Pancreas (tissue), 10 donors: ENCODE measurements at places on chromosomes 3 and 15.

- no peak for DNase-seq
Measured at GRCh38 chr3:176579711-176580185, 617.5 kb downstream of the TBL1XR1 start.

GRCh38 chr15:83445643-83446042 is 1.5 kb upstream of the SH3GL3 start:
- no peak for DNase-seq

- DNase-seq, result no peak
Measured at GRCh38 chr3:146881356-146881755, 276.2 kb upstream of the PLSCR5 start.

- no peak for DNase-seq
Measured at GRCh38 chr3:134328846-134329245, 45.4 kb downstream of the AMOTL2 start.

DNA sequence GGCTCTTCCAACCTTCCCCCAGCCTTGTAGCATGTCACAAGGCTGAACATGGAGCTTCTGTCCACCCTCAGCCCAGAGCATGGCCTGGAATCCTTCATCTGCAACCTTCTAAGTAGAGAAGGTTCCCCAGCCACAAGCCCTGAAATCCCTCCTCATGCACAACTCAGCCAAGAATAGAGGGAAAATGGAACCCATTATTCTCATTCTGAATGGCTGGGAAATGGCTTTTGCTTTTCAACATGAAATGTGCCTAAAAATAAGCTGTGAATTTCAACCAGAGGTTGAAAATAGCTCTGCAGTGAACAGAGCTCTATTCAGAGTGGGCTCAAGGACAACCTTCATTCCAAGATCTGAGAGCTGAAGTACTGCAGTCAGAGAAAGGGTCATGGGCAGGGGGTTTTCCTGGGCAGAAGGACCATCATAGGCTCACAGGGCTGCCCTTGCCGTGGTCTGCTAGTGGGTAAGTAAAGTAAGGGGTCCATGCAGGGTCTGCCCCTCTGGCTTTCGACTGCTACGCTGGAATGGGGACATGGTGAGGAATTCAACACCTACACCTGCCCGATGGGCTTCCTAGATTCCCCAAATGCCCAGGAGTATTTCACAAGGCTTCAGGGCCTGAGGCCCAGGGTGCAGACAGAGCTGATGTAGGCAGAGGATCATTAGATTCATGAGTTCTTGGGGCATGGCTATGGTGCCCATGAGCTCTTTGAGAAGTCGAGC is 35.9 kb downstream of the POC1A start:
- DNase-seq, result no peak

- DNase-seq, result no peak
Measured at GRCh38 chr3:52841211-52841980, 6.6 kb upstream of the MUSTN1 start.

GRCh38 chr15:85415783-85416182 is 35.4 kb downstream of the AKAP13 start:
- DNase-seq, result no peak

GRCh38 chr3:189674249-189674913 is 43.2 kb downstream of the TP63 start:
- no peak for DNase-seq

DNA sequence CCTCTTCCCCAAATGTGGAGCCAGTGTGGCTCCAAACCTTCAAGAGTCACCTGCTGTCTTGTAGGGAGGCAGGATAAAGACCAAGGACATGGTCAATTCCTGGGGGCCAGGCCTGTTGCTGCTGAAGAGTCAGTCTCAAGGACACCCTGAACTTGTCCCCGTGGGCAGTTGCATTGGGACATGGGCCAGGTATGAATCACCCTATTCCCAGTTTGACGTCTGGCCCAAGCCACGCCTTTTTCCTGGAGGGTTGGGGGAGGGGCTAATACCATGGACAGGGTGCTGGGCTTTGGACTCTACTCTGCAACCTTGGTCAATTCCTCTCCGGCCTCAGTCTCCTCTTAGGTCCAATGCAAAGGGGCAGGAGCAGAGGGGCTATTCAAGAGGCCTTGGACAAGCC is 10.4 kb downstream of the ATP2B2 start:
- DNase-seq, result no peak

DNA sequence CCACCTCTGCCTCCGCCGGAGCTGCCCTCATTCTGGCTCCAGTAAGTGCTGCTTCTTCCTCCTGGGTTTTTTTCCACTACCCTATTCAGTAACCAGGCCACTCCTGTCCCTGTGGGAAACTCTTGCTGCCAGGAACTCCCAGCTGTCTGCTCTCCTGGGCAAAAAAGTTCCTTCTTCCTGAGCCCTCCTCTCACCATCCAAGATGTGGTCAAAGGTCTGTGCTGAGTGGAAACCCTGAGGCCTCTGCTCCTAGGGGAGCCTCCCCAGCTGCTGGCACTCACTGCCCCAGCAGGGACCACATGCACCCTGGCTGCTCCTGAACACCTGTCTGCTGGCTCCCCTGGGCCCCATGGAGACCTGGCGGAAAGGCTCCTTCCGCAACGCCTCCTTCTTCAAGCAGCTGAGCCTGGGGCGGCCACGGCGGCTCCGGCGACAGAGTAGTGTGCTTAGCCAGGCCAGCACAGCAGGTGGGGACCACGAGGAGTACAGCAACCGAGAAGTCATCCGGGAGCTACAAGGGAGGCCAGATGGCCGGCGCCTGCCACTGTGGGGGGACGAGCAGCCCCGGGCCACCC is 454 bp downstream of the C15orf62 start:
- DNase-seq, result no peak

- DNase-seq, result no peak
Measured at GRCh38 chr3:57168151-57168550, 3.0 kb upstream of the IL17RD start.

DNA sequence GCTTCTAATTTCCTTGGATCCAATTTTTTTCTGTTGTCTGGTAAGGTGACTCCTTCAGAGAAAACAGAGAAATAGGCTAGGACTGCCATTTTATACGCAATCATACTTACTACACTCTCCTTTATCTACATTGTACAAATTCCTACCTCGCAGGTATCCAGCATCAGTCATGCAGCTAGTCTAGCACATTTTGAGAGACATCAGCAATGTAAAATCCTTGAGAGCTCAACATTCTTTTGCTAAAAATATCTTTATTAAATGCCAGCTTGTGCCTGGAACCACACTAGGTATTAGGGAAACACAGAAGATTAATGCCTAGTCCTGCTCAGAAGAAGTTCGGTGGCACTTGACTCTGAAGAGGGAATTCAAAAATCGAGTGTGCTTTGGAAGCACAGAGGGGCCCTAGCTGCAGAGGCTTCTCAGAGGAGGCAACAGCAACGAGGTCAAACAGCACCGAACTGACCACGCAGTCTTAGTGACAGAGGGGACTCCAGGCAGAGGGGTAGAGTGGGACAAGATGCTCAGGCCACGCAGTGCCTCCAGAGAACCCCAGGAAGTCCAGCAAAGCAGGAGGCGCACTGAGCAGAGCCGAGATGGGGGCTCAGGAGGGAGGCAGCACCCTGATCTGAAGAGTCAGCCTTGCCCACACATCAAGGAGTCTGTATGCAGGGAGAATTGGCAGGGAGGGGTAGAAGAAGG is 3.5 kb downstream of the FAM174B start:
- no peak for DNase-seq

- DNase-seq, result no peak
Measured at GRCh38 chr3:175608911-175609310, 749.8 kb downstream of the NAALADL2 start.

DNA sequence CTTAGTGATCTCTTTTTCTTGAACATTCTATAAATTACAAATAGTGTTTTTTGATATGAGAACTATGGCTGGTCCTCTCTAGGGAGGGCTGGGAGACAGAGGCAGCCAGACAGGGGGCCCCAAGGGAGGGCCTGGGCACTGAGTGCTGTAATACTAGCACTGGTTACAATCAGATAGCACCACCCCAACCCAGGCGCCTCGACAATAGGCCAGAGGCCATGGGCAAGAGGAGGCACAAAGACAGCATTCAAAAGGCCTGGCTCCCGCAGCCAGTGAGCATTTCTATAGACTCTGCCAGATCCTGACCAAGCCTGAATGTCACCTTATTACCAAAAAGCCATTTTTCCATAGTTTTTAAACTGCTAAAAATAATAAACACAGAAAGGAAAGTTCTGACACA is 158.5 kb downstream of the THRB start:
- no peak for DNase-seq

DNA sequence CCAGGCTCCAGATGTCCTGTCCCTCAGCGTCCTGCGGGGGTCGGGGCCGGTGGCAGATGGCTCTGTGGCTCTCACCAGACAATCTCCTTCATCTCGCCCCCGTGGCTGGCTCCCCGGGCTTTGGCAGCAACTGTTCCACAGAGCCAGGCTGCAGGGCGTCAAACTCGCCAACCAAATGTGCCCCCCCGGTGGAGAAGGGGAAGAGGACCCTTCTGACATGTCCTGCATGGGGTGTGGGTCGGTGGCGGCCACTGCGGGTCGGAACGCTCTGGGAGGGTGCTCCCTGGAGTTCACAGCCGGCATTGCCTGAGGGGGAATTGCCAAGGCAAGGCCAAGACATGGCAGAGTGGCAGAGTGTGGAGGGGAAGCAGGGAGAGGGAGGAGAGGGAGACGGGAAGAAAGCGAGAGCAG is 36.0 kb downstream of the BDH1 start:
- DNase-seq, result peak; percentile 59

DNA sequence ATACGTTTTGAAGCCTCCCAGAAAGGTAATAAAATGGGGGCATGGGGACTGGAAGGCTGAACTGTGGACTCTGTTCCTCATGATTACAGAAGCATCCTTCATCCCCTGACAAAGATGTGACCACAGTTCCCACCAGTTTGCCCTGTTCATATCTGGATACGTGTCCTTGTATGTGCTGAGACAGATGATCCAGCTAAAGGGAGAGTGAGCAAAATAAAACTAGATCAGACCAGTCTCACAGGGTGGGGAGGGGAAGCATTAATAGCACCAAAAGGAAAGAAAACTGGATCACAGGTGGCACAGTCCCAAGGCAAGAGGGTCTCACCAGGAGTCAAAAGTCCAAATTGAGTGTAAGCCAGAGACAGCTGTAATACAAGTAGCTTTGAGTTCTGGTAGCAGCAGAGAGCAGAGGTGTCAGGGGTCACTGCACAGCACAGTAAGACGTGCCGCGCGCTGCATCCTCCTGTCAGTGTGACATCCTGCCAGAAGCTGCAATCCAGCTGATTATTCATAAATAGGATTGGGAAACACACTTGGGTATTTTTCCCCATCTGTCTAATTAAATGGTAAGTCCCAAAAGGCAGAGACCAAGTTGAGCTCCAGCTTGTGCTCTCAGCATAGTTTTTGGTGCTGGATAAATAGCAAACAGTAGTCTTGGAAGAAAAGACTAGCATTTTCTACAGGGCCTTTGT is 560.0 kb upstream of the CFAP20DC start:
- no peak for DNase-seq

- DNase-seq, result no peak
Measured at GRCh38 chr3:58492494-58492905, 604 bp downstream of the KCTD6 start.

DNA sequence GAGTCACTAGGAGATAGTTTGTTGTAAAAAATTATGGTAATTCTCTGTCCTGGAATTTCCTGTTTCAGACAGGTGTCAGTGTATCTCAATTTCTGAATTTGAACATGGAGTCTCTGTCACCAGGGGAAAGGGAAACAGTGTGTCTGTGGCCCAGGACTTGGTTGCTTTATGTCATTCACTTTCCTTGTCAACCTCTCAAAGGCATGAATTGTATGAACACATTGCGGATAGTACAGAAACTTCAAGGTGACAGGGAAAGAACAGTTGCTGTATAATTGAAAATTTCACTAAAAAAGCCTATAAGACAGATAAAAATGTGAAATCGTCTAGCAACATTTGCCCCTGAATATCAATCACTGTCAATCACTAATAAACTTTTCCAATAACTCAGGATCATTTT is 175.0 kb upstream of the DPH6 start:
- DNase-seq, result no peak

DNA sequence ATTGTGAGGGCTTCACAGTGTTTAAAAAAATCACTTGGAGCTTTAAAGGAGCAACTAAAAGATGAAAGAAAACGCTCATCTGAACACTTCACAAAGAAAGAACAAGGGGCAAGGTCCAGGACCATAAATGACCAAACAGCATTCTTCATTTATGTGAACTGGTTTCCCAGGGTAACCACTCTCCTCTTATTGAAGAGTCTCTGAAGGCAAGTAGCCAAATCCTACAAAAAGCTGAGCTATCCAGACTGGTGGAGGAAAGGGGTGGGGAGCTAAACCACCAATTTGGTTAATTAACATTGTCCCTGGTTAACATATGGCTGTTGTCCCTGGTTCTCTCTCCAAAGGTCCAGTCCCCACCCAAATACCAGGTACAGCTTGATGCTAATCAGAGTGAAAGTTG is 58.1 kb downstream of the OSBPL10 start:
- no peak for DNase-seq

DNA sequence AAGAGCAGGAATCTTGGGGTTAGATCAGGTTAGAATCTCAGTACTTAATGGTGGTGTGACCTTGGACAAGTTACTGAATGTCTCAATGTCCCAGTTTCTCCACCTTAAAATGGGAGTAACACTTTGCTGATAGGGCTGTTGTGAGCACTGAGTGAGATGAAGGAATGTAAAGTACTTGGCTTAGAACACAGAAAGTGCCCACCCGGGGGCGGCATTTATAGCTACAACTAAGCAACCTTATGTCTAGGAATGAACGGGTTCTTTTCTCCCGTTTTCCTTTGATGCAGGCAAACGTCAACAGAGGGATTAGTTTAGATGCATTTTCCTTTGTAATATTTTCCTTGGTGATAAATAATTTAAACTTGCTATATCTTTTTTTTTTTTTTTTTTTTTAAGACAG is 176.6 kb downstream of the USP13 start:
- no peak for DNase-seq

GRCh38 chr3:45179163-45179562 is 33.0 kb upstream of the CDCP1 start:
- no peak for DNase-seq

DNA sequence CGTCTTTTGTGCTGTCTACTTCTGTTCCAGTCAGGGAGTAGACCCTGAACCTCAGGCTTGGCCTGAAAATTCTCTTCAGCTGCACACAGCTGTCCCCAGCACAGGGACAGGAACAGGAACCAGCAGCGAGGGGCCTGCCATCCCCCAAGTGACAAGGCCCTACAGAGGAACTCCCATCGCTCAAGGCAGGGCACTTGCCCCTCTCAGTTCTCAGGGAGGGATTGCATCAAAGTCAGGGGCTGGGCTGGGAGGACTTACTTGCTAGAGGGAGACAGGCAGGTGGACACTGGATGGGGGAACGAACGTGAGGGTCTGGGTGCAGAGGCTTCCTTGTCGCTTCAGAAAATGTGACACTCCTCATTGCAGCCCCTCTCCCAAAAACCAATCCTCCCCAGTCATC is 163.6 kb downstream of the CHSY1 start:
- no peak for DNase-seq

DNA sequence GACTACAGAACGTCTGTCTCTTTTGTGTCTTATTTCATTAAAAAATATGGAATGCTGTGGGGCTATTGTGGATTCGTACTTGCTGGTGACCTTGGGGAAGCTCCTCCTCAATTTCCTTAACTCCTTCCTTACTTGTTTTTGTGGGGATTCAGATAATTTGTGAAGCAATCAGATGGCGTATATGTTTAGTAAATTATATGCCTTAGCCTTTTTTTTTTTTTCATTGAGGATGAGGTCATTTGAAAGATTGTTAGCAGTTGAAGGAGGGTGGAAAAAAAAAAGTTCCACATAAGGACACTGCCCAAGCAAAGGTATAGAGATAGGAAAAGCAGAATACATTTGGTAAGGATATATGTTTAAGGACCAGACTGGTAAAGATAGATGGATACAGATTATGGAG is 3.3 kb downstream of the RNF13 start:
- no peak for DNase-seq
